ENCODE measurements at places on chromosomes 6 and 20.
A peak's percentile ranks its signal among the peaks of the same experiment; 100 is the strongest.

DNA sequence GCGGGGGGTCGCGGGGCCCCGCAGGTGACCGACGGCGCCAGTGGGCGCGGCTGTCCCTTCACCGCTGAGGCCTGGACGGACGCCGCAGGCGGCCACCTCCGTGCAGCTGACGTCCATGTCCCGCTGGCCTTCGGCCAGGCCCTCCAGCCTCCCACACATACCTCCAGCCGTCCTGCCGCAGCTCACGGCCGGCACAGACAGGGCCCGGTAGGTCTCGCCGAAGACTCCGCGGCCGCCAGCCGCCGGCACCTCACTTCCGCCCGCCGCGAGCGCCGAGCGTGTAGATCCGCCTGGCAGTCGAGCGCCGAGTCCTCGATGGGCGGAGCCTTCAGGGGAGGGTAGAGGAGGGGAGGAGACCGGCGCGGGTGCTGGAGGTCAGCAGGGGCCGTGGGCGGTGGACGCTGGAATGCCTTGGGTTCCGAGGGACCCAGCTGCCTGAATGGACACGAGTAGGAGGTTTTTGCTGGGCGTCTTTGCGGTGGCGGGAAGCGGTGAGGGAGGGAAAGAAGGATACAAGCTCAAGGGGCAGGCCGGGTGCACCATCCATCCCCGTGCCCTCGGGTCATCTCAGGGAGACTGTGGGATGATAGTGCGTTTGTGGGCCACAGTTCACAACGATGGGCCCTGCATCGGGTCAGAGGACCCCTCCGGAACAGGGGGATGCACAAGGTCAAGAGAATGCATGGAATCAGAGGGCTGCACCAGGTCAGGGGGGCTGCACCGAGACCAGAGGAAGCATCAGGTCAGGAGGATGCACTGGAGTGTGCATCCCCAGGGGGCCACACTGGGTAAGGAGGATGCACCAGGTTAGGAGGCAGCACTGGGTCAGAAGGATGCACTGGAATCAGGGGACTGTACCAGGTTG, at the start of gene EXOC2:
EXOC2 (minus strand) TSS at position 282 of the 865 bp plus-strand sequence. CDS start 55,321 bp downstream, outside the sequence.
- peak; percentile 68 for DNase-seq

GRCh38 chr20:25063546-25063945, 5.6 kb upstream of the ACSS1 start:
- DNase-seq = no peak

DNA sequence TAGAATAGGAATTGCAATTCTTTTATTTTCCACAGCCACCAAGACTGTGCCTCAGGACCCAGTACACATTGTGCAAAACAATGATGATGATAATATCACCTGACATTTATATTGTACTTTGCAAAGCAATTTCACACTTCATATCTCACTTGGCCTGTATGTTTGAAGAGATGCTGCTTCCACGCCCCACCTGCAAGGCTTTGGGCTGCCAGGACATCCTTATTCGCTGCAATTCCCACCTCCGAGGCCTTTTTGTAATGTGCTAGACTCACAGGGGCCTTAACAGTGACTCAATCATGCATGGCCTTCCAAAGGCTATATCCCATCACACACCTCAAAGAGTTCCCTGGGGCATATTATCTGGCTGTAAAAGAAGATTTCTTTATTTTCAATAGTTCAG, 200.9 kb downstream of the MYLK4 start:
- DNase-seq = no peak

DNA sequence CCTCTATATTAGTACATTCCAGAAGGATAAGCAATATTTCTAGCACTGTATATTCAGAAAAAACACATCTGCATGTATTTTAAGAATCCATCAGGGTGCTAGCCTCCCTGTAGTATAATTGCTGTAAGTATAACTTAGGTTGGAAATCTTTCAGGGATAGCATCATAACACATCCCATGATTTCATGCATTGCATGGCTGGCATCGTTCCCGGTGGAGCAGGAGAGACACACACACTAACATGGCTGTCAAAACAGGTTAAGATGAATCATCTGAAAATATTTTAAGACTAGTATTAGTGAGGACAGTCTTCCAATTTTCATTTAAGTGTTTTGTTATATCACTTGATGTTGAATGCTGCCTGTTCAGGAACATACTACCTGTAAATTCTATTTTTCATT, 32.1 kb upstream of the CENPW start:
- no peak for DNase-seq

GRCh38 chr6:157537556-157537955, 156.6 kb downstream of the ZDHHC14 start:
- no peak for DNase-seq

- DNase-seq = no peak
These were observed 221.8 kb downstream of the FRK start for GRCh38 chr6:115838763-115839401.

DNA sequence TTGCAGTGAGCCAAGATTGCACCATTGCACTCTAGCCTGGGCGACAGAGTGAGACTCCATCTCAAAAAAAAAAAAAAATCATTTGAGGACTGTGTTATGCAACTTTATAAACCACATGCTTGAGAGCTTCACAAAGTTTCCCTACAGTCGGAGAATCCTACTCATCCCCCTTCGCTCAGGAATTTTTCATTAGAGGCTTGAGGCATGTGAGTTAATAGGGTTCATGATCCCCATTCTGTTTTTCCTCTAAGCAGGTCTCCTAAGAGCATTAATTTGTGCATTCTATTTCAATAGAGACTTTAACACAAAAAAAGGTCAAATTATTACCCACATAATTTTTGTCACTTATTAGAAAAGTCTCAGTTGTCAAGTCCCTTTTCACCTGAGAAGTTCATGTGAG, 103.7 kb upstream of the SOX4 start:
- DNase-seq = no peak

DNA sequence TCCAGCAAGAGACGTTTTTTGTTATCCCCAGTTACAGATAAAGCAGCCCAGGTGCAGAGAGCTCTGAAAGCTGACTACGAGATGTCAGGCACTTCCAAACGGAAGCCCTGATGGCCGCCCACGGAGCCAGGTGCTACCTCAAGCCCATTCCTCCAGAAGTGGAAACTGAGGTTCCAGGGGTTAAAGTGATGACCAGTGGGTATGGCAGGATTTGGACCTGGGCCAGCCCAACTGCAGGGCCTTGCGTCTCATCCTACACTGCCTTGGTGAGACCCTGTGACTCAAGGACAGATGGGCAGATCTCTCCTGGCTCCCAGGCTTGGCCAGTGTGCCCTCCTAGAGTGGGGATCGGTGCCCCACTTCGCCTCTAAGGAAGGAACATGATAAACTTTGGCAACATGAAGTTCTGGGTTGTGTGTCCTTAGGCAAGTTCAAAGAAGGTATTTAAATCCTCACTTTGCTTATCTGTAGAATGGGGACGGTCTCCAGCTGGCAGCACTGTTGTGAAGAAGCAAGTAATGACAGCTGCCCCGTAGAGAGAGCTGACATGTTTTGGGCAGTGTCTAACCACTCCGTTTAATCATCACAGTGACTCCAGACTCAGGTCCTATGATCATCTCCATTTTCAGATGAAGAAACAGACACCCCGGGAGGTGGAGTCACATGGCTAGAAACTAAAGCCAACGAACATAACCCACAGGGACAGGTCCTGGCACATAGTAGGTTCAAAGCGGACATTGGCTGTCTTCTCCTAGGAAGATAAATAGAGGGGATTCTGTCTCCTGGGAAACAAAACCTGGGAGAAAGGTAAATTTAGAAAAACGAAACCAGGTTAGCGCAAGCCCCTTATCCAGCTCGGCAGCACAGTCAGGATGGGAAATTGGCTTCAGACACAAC, 34.4 kb upstream of the CDH22 start:
- no peak for DNase-seq

DNA sequence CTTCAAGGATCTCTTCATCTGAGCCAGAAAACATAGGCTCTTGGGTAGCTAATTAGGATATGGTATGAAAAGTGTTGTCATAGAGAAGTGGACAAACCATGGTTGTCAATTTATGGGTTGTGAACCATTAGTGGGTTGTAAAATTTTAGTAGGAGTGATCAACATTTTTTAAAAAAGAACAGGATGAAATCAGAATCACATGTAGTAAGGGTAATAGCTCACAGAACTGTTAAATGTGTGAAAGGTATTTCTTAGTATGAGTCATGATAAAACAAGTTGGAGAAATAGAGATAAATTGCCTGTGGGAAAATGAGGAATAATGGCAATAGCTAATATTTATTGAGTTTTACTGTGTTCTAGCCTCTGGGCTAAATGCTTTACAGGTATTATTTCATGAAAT, 113.4 kb downstream of the MAP3K4 start:
- DNase-seq = no peak

GRCh38 chr6:130748041-130748440, 79.2 kb upstream of the SMLR1 start:
- DNase-seq = no peak

DNA sequence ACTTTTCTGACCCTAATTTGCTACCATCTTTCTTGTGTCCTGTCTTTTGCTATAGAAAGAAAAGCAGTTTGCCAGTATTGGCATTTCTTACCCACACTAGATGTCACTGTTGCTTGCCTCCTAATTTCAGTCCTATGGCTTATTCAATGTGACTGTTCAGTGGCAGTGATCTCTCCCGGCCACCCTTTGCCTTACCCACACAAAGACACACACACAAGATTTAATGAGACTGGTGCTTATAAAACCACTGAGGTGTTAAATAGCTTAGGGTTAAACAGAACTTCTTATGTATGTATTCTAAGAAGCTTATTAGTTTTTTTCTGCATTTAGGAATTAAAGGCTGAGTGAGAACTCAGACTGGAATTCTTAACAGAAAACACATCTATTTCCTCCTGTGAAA, 233.6 kb upstream of the ASCC3 start:
- no peak for DNase-seq

GRCh38 chr6:10151144-10151915, 263.5 kb downstream of the TFAP2A start:
- DNase-seq = no peak

GRCh38 chr20:33481431-33481941, 8.4 kb upstream of the CBFA2T2 start:
- DNase-seq = no peak

GRCh38 chr20:62134735-62135231, 8.4 kb downstream of the PSMA7 start:
- DNase-seq = no peak

DNA sequence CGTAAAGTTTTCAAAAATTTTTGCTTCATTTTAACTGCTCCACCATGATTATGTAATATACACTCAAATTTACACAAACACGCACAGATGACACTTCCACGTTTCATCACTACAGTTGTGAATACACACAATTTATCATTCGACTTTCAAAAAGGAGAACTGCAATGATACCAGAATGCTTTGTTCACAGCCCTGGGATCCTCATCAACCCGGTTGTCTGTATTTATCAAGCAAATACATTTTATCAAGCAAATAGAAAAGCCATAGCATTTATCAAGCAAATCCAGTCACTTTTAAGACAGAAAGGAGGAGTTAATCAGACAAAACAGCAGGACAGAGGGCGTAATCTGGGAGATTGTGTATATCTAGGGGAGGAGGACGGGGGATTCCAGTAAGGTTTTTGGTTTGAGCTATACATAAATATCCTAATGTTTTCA, 20.3 kb upstream of the ABT1 start:
- DNase-seq = no peak

- DNase-seq = no peak
These were observed 8.5 kb upstream of the RAET1E start for GRCh38 chr6:149906405-149906804.

GRCh38 chr20:20637998-20638725, 74.3 kb downstream of the RALGAPA2 start:
- no peak for DNase-seq

DNA sequence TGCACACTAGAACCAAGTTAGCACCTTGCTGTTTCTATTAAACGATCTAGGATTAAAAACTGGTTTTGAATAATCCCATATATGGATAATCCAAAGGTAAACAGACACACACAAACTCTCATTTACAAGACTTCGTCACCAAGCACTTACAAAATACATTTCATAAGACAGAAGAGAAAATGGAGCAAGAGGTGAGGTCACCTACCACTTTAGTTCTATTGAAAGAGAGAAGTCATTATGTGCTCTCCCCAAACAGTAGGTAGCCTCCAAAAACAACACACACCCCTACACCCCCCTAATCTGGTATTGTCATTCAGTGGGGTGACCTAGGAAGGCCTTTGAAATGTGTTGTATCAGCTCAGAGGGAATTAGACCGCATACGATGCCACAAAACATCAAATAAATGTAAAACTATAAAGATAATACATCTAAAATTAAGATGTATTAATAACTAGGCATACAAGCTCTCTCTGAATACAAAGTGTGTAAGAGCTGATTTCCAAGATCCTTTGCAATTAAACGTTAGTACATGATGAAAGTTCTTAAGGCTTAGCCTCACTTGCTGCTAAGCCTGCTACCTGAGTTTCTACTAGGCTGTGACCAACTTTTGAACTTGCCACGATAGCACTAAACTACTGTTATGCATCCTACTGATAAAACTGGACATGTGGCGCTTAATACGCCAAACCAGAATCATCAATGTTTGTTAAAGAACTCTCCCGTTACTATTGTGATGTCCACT, 1.6 kb downstream of the SRPK1 start:
- no peak for DNase-seq

DNA sequence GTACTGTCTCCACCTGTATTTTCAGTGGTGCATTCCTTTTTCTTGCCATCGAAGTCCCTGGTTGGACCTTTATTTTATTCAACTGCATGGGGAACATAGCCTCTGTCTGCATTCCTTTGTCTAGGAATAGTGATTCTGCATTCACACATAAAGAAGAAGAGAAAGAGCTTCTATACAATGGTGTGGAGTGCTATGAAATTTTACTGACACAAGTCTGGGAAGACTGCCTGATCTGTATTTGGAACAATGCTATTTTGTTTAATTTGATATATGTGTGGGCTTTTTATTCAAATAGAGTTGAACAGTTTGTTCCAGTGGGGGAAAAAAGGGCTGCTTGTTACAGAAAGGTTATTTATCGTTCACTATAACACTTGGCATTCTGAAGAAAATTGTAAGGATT, 375.7 kb upstream of the POU3F2 start:
- DNase-seq = no peak

DNA sequence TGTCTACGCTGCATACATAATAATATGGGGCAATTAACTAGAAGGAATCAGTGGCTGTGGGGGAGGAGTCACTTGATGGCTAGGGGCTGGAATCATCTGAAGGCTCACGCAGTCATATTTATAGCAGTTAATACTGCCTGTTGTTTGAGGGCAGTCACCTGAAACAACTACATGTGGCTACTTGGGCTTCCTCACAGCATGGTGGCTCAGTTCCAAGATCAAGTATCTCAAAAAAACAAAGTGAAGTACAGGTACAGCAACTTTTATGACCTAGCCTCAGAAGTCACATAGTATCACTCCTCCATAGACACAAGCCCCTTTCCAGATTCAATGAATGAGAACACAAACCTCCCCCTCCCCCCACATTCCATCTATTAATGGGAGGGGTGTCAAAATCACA, 63.7 kb downstream of the STX11 start:
- DNase-seq = no peak

DNA sequence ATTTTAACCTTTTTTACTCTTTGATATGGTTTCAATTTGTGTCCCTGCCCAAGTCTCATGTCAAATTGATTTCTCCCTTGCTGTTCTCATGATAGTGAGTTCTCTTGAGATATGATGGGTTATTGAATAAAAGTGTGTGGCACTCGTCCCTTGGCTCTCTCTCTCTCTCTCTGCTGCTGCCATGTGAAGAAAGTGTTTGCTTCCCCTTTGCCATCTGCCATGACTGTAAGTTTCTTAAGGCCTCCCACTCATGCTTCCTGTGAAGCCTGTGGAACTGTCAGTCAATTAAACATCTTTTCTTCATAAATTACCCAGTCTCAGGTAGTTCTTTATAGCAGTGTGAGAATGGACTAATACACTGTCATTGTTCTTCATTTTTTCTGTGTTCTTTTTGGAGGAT, 48.5 kb downstream of the LIN28B start:
- no peak for DNase-seq
